ENCODE measurements at places on chromosomes 2 and 18.

- no peak for DNase-seq
Observed at GRCh38 chr18:9568186-9568585, 46.2 kb downstream of the PPP4R1 start.

GRCh38 chr18:34729264-34729663 is 19.2 kb downstream of the DTNA start:
- DNase-seq, result no peak

DNA sequence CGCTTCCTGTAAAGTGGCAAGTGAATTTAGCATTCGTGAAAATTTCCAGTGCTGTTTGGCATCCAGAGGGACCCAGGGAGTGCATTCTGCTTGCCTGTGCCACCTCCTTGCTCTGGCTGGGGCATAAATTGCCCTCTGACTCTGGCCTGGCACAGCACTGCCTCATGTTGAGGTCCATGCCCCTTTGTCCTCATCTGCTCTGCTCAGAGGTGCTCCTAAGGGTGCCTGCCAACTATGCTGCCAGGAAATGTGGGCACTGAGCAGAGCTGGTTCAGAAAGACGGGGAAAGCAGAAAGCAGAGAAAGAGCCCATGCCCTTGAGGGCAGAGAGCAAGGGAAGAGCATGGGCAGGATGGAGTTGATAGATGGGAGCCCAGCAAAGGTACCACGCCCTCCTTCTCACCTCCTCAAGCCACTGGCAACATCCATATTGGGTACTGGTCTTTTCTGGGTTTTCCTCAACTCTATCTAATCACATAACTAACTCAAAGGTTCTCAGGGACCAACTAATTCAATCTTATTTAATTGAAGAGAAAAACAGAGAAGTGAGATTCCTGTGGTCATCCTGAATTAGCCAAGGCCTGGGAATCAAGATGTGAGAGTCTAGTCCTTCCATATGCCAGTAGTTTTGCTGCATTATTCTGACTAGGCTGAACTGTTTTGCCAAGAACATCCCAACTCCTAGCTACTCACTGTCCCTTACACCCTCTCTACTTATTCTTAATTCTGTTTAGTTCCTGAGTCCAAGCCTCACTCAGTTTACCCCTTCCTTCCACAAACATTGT is 441.5 kb upstream of the TNP1 start:
- DNase-seq, result no peak

- no peak for DNase-seq
Observed at GRCh38 chr2:191686729-191687128, 8.8 kb downstream of the NABP1 start.

- DNase-seq, result peak; percentile 12
Observed at GRCh38 chr2:80365762-80366161, 61.2 kb upstream of the LRRTM1 start.

DNA sequence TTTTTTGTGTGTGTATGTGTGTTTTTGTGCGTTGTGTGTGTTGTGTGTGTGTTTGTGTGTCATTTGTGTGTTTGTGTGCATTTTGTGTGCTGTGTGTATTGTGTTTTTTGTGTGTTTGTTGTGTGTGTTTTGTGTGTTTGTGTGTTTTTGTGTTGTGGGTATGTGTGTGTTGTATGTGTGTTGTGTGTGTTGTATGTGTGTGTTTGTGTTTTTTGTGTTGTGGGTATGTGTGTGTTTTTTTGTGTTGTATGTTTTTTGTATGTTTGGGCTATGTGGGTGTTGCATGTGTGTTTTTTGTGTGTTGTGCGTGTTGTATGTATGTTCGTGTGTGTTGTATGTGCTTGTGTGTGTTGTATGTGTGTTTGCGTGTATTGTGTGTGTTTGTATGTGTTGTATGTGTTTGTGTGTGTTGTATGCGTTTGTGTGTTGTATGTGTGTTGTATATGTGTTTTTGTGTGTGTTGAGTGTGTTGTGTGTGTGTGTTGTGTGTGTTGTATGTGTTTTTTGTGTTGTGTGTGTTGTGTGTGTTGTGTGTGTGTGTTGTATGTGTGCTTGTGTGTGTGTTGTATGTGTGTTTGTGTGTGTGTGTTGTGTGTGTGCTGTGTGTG is 275.3 kb downstream of the HRH4 start:
- no peak for DNase-seq

DNA sequence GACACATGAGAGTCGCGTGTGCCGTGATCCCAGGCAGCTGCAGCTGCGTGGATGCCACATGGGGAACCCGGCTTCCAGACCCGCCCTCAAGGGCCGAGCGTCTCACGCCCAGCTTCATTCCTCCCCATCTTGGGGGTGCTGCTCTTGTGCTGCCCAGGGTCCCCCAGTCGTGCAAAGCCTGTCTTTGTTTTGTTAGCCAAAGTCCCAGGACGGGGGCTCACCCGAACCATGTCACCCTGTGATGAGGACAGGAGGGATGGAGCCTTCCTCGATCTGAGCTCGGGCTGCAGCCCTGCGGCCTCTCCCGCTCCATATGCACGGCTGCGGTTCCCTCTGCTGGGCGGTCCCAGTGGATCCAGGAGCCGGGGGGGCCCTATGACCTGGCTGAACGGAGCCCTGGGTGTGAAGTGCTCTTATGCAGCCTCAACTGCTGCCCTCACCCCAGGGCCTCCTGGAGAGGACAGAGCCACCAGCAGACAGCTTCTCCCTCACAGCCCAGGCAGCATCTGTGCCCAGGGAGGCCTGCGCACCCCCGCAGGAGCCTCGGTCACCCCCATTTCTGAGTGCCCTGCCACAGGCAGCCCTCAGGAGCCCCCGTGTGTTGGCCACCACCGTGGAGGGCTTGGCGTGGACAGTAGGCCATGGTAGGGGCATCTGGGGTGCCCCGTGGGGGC is 99.0 kb upstream of the CTDP1 start:
- no peak for DNase-seq

GRCh38 chr2:6301426-6301825 is 564.3 kb downstream of the CMPK2 start:
- DNase-seq, result no peak

DNA sequence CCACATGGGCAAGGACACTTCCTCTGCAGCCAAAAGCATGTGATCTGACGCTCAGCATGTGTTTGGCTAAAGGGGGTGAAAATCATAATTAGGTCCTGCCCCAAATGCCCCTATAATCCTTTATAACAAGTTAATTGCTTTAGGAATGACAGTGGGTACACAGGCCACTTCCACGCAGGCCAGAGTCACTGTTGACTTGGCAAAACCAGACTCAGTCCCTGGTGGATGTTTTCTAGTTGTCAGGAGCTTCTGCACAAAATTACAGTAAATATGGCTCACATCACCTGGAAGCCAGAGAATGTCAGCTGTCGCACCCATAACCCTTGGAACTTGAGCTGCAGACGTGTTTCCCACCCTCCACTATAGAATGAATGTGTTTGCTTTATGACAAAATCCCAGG is 13.3 kb upstream of the PXDN start:
- no peak for DNase-seq

DNA sequence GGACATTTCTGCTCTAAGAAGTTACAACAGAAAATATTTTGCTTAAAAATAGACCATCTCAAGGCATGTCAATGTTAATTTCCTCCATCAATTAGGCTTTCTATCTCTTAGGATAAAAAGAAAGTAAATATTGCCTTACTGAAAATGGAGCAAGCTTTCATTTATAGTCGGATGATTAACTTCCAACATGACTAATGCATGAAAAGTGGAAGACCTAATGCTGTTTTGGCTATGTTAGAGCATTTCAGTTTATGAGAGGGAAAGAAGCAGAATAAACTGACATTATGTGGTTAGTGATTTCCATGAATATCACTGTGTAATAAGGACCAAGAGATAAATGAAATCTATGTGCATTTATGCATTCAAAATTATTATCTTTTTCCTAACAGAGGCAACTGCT is 475.2 kb upstream of the UBE2E3 start:
- no peak for DNase-seq

DNA sequence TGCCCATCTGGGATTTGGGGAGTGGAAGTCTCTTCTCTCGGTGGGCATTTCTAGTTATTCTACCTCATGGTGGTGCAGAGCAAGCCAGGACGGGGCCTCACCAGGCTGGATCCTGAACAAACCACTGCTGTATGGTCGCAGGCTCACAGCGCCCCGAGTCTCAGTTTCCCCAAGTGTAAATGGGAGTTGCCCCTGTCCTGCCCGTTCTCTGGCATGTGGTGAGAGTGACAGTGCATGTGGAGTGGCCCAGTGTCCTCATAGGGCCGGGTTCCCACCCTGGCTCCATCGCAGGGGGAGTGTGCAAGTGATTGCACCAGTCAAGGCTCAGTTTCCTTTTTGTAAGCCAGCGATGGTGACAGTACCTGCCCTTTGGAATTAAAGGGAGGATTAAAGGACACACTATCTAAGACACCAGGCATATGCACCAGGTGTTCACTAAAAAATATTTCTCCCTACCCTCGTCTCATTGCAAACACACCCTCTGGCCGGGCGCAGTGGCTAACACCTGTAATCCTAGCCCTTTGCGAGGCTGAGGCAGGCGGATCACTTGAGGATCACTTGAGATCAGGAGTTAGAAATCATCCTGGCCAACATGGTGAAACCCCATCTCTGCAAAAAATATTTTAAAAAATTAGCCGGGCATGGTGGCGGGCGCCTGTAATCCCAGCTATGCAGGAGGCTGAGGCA is 173.3 kb upstream of the MYCN start:
- no peak for DNase-seq

GRCh38 chr2:191748528-191749180 is 70.7 kb downstream of the NABP1 start:
- no peak for DNase-seq

- no peak for DNase-seq
Observed at GRCh38 chr2:23760736-23761135, 166.2 kb downstream of the ATAD2B start.

- DNase-seq, result peak; percentile 96
Observed at GRCh38 chr2:28583899-28584553, 88.2 kb downstream of the PLB1 start.

GRCh38 chr2:190683802-190684201 is 34.9 kb downstream of the NAB1 start:
- DNase-seq, result no peak

DNA sequence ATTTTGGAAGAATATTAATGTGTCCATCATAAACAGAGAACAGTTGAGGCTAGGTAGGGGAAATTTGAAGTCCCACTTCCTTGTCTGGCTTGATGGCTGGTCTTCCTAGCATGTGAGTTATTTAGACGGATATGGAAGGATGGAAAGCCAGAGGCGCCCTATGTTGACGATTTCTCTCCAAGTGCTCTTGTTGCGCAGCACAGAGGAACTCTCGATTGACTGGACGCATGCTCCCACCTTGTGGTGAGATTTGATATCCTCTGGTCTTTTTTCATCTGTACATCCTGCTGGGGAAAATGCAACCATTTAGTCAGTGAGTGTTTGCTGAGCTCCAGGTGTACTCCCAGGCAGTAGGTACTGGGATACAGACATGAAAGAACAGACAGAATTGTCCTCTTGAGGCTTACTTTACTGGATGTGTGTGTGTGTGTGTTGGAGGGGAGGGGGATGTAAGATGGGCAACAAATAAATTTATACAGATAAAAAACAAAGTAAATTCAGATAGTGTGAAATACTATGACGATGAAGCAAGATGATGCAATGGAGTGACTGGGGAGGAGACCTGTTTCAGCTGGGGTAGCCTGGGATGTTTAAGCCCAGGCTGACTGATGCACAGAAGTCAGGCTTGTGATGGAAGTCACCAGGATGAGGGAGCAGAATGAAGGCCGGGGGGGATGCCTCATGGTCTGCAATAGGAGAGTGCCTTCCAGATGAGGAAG is 137.2 kb downstream of the TRIM43 start:
- peak; percentile 56 for DNase-seq

DNA sequence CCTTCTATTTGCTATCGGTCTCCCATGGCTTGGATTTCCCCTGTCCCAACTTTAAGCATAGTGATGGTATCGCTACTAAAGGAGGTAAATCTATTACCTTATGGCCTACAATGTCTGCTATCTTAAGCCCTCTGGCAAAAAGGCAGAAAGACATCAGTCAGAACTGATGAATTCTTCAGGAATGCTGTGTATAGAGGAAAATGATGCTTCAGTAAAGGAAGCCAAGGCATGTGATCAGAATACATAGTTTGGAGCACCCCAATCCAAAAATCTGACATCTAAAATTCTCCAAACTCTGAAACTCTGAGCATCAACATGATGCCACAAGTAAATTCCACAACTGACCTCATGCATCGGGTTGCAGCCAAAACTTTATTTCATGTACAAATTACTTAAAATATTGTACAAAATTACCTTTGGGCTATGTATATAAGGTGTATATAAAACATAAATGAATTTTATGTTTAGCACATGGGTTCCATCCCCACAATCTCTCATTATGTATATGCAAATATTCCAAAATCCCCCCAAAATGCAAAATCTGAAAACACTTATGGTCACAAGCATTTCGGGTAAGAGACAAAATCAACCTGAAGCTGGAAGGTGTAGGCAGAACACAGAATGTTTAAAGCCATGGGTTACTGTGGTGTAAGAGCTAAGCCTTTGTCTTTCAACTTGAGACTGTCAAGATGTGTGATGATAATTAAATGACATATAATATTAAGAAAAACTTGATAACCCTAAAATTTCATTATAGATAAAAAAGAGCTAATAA is 66.2 kb downstream of the CUL3 start:
- DNase-seq, result no peak

GRCh38 chr18:63421514-63421913 is 762 bp downstream of the VPS4B start:
- DNase-seq, result no peak

DNA sequence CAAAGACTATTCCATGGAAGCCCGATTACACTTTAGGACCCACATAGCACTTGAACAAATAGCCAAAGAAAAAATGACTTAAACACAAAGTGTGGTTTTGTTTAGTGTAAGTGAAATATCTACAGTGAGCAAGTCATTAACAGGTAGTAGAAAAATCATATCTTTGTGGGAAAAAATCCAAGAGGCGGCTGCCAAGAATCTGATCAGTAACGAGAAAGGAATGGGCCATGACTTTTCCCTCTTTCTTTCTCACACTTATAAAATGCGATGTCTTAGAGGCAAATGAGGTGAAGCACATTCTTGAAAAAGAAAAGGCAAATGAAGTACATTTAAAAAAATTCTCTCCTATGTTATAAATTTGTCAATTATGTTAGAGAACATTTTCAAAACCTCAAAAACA is 12.9 kb upstream of the GEMIN6 start:
- peak; percentile 34 for DNase-seq

- DNase-seq, result no peak
Observed at GRCh38 chr2:233690444-233690843, 2.2 kb upstream of the UGT1A6 start.

GRCh38 chr2:235856151-235856854 is 311.9 kb downstream of the GBX2 start:
- DNase-seq, result no peak

GRCh38 chr2:32633040-32633439 is 5.2 kb downstream of the TTC27 start:
- DNase-seq, result no peak

DNA sequence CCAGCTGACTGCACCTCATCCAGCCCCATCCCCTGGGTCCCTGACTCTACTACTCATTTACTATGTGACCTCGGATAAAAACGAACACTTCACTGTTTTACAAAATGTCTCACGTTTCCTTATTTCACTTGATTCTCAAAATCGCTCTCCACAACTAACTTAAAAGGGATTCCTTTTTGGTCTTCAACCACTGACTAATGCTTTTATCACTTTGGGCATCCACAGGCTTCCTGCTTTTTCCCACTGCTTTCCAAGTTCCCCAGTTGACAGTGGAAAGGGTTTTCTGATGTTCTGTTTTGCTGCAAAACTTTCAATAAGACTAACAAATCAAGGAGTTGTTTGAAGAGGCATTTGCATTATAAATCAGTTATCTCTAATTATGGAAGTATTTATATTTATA is 24.1 kb downstream of the EIF2AK3 start:
- DNase-seq, result no peak

GRCh38 chr2:179584760-179585159 is 276.7 kb downstream of the ZNF385B start:
- no peak for DNase-seq

All from retinal pigment epithelial cell (primary cell).